B cell (primary cell): ENCODE measurements at places on chromosomes 2 and 18. TPM values are rescaled to one million over a fixed set of nuclear protein-coding genes. Genes with fewer than 3 reads are reported as not detected.

The REG3A gene
- not detected in 2 replicates for total RNA-seq

The POMC gene
- total RNA-seq: 3.4 and 4.3 TPM in 2 replicates

The ABCB11 gene
- total RNA-seq: not detected in 2 replicates

The DPP10 gene
- not detected in 2 replicates for total RNA-seq

The EFHD1 gene
- not detected in 2 replicates for total RNA-seq

The CROCC2 gene
- not detected in 2 replicates for total RNA-seq

The CCDC102B gene
- 2.8 and 3.9 TPM in 2 replicates for total RNA-seq

The SFTPB gene
- total RNA-seq: not detected in 2 replicates

The C2orf72 gene
- total RNA-seq: not detected in 2 replicates

The SNX17 gene
- 158 and 162 TPM in 2 replicates for total RNA-seq

The AGXT gene
- total RNA-seq: not detected in 2 replicates

The CMPK2 gene
- total RNA-seq: 2.0 and 2.9 TPM in 2 replicates

The ST8SIA3 gene
- total RNA-seq: not detected in 2 replicates

The CYTIP gene
- total RNA-seq: 327 and 358 TPM in 2 replicates

The CHPF gene
- 1.2 and 1.3 TPM in 2 replicates for total RNA-seq

The MYO3B gene
- total RNA-seq: not detected in 2 replicates

The PSMD1 gene
- total RNA-seq: 45.4 and 48.2 TPM in 2 replicates

The NXPH2 gene
- not detected in 2 replicates for total RNA-seq

The CPS1 gene
- 0.17 and 0.25 TPM in 2 replicates for total RNA-seq

The ANKZF1 gene
- 181 and 199 TPM in 2 replicates for total RNA-seq

The HMSD gene
- total RNA-seq: not detected in 2 replicates

The ANKRD30B gene
- total RNA-seq: not detected in 2 replicates

The DCDC2C gene
- not detected in 2 replicates for total RNA-seq

The RUFY4 gene
- total RNA-seq: not detected in 2 replicates

The COL4A3 gene
- total RNA-seq: 43.9 and 45.9 TPM in 2 replicates

The GKN2 gene
- not detected in 2 replicates for total RNA-seq

The MRPL19 gene
- 28.4 and 36.7 TPM in 2 replicates for total RNA-seq

The THAP4 gene
- total RNA-seq: 26.5 and 29.9 TPM in 2 replicates

The DUSP2 gene
- 69.8 and 74.9 TPM in 2 replicates for total RNA-seq

The ADAM17 gene
- 57.8 and 60.5 TPM in 2 replicates for total RNA-seq

The ALPP gene
- not detected in 2 replicates for total RNA-seq

The MERTK gene
- total RNA-seq: 0.19 and 0.34 TPM in 2 replicates

The ECEL1 gene
- total RNA-seq: 0.27 and 0.47 TPM in 2 replicates

The MRPL33 gene
- 26.5 and 26.9 TPM in 2 replicates for total RNA-seq

The BMP10 gene
- not detected in 2 replicates for total RNA-seq

The OSGEPL1 gene
- 11.2 and 12.6 TPM in 2 replicates for total RNA-seq

The TUBA4B gene
- not detected in 2 replicates for total RNA-seq

The KCNK3 gene
- not detected in 2 replicates for total RNA-seq

The LOXHD1 gene
- total RNA-seq: not detected in 2 replicates

The NTSR2 gene
- total RNA-seq: not detected in 2 replicates

The SLC4A5 gene
- 9.7 and 12.3 TPM in 2 replicates for total RNA-seq

The GEN1 gene
- 105 and 111 TPM in 2 replicates for total RNA-seq

The SMARCAL1 gene
- total RNA-seq: 46.7 and 50.7 TPM in 2 replicates

The MTIF2 gene
- total RNA-seq: 36.7 and 37.4 TPM in 2 replicates

The EGR4 gene
- 0.30 and 0.41 TPM in 2 replicates for total RNA-seq

The ATP5MC3 gene
- total RNA-seq: 68.5 and 68.9 TPM in 2 replicates

The SAG gene
- total RNA-seq: 0.17 and 1.1 TPM in 2 replicates

The HOXD4 gene
- not detected in 2 replicates for total RNA-seq

The DLGAP1 gene
- total RNA-seq: 0.07 and 0.15 TPM in 2 replicates

The TTN gene
- 46.4 and 52.7 TPM in 2 replicates for total RNA-seq

The PHOSPHO2 gene
- 8.4 and 9.4 TPM in 2 replicates for total RNA-seq

The CIB4 gene
- not detected in 2 replicates for total RNA-seq
